ENCODE measurements at places on chromosomes 6 and 20.

- no peak for DNase-seq
Observed at GRCh38 chr20:48535556-48535955, 292.2 kb downstream of the PREX1 start.

DNA sequence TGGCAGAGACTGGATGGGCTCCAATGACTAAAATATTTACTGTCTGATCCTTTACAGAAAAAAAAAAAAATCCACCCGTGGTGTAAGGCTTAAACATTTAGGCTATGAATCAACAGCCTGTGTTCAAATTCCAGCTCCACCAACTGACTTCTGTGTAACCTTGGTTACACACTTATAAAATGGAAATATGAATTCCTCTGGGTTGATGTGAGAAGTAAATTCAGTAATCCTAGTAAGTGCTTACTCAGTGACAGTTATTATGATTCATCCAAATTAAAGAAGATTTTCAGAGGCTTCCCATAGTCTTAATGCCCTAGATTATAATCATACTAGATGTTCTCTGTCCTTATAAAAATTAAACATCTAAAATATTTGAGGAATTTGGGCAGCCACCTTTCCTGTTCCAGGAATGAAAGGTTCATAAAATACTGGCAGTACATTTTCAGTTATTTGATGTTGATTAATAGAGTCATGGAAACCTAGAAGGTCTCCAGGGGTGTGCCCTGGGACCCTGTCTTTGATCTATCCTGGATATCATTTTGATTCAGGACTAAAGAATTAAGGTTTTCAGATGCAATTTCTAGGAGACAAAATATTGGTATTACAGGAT is 180.3 kb upstream of the ZNF217 start:
- DNase-seq: peak; percentile 92

- no peak for DNase-seq
Observed at GRCh38 chr6:157227202-157228166, 95.8 kb downstream of the TMEM242 start.

DNA sequence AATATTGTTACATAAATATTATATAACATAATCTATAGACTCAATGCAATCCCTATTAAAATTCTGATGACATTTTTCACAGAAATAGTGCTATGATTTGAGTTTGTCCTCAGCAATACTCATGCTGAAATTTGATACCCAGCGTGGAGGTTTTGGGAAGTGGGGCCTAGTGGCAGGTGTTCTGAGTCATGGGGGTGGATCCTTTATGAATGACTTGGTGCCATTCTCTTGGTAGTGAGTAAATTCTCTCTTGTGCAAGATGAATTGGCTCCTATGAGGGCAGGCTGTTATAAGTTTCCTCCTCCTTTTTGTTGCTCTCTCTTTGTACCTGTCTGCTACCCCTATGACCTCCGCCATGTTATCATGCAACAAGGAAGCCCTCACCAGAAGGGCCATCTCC is 65.8 kb downstream of the SHPRH start:
- DNase-seq: no peak

DNA sequence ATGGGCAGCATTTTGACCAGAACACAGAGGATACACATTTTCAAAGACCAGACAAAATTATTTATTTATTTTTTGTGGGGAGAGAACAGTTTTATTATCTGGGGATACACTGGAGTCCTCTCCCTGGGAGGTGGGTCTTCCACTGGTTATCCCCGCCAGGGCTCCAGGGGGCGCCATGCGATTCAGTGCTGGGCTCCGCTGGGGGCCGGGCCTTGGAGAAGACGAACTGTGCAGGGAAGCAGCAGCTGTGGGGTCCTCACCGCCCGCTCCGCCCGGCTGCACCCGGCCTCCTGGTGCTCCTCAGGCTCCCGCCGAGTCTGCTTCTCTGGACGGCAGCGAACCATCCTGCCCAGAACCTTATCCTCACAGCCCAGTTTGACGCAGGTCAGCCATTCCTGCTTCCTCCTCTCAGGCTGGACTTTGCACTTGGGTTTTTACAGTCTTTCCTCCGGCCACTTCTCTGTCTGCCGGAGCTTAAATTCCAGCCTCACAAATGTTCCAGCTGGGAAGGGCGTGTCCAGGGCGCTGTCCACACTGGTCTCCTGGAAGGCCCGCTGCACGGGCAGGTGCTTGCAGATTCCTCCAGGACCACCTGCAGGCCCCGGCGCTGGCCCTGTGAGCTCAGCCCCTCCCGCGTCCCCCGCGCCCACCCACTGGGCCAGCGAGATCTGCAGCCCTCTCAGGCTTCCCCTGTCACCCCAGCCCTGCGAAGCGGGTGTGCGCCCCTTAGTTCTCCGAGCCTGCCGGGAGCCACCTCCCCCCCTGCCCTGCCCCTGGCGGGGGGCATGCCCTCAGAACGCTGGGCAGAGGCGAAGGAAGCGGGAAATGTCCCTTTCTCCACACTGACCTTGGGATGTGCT is 1830.0 kb upstream of the DEFB115 start:
- DNase-seq: no peak

DNA sequence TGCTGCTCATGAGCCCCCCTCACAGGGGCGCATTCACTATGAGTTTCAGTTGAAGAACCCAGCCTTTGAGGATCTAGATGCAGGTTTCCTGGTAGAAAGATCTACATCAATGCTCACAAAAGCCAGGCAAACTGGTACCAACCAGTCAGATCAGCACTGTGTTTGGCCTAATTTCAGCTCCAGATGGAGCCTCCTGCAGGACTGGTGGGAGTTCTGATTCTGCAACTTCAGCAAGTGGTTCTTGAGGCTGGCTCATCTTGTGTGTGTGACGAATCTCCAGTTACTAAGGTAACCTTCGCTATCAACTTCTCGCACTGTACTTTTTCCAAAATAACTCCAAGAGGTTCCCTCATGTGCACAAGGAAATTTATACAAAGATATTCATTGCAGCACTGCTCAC is 118.8 kb downstream of the ZMYND8 start:
- DNase-seq: no peak

GRCh38 chr6:44332585-44332984 is 9.9 kb upstream of the SPATS1 start:
- no peak for DNase-seq

- DNase-seq: no peak
Observed at GRCh38 chr6:167912494-167912893, 85.0 kb upstream of the KIF25 start.

GRCh38 chr20:10984913-10985312 is 311.1 kb upstream of the JAG1 start:
- DNase-seq: no peak

- DNase-seq: no peak
Observed at GRCh38 chr6:3593161-3593560, 136.3 kb upstream of the SLC22A23 start.

DNA sequence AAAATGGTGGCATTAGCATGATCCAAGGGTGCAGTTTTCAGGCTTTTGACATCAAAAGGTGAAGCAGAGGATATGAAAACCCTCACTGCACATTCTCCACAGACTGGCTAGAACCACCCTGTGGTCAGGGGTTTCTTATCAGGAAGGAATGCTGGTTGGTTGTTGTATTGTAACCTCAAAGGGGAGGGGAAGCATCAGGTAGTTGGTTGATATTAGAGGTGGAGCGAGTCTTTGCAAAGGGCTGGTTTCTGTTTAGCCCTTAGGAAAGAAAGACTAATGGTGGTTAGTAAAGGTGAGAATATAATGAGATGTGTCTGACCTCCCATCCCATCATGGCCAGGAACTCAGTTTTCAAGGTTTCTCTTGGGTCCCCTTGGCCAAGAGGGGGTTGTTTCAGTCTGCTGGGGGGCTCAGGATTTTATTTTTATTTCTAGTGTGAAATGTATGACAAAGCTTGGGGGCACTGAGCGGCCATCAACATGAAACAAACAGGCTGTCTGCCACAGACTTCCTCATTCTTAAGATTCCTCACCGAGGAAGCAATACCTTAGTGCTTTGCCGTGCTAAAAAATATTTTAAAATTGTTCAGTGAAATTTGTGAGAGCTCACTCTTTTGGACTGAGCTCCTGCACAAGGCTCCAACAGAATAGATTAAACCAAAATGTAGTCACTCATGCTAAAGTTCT is 47.5 kb upstream of the PROKR2 start:
- no peak for DNase-seq

DNA sequence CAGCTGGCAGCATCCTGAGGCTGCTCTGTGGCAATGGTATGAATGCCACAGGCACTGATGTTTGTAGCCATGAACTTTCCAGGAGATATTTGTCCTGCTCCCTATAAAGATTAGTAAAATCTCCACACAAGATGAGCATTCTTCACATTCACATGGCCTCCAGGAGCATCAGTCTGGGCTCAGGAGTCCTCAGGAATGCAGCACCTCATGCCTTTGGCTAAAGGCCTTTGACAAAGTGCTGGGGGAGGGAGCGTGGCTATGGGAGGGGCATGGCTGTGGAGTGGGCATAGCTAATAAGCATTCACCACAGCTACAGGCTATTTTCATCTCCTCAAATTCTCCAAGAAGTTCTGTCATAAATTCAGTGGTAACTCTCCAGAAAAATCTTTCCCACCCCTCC is 90.5 kb upstream of the LY86 start:
- DNase-seq: no peak

DNA sequence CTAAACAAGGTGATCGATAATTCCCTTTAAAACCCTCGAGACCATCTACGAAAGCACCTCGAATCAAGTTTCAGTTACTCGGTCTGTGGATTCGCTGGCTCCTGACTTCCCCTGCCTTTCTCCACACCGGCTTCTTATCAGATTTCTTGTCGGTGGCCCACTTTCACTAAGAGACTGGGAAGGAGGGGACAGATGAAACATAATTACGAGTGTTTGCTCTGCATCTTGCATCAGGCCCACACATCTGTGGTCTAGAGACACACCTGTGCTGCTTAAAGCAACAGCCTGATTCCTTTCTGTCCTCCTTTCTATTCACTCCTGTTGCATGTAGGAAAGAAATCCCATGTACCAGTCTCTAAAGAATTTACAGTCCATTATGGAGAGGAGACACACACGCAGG is 37.7 kb downstream of the INSM1 start:
- DNase-seq: no peak

DNA sequence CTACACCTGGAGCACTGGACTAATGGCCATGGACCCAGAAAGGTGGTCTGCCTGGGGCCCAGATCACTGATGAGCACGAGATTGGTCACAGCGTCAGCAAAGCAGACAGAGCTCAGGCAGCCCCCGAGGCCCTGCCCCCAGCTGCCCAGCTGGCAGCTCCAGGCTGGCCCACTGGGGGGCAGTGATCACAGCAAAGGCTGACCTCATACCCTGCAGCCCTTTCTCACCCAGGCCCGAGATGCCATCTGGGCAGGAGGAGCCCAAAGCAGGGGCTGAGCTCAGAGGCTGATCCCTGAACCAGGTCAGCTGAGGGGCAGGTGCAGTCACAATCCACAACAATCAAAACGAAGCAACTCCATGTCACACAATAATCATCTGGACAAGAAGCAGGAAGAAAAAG is 4.1 kb downstream of the MAP1LC3A start:
- DNase-seq: no peak

GRCh38 chr6:158688860-158689259 is 39.0 kb downstream of the SYTL3 start:
- DNase-seq: no peak

- peak; percentile 44 for DNase-seq
Observed at GRCh38 chr6:140566781-140567277, 1192.4 kb upstream of the CITED2 start.
